ENCODE measurements at places on chromosomes 2 and 18. TPM values are rescaled to one million over a fixed set of nuclear protein-coding genes. Genes with fewer than 3 reads are reported as not detected.

LONRF2 gene
- total RNA-seq, result 6.5 TPM

PCARE gene
- not detected for total RNA-seq

COLEC12 gene
- total RNA-seq, result 5.9 TPM

ALPG gene
- not detected for total RNA-seq

RBM45 gene
- total RNA-seq, result 37.9 TPM

DNA sequence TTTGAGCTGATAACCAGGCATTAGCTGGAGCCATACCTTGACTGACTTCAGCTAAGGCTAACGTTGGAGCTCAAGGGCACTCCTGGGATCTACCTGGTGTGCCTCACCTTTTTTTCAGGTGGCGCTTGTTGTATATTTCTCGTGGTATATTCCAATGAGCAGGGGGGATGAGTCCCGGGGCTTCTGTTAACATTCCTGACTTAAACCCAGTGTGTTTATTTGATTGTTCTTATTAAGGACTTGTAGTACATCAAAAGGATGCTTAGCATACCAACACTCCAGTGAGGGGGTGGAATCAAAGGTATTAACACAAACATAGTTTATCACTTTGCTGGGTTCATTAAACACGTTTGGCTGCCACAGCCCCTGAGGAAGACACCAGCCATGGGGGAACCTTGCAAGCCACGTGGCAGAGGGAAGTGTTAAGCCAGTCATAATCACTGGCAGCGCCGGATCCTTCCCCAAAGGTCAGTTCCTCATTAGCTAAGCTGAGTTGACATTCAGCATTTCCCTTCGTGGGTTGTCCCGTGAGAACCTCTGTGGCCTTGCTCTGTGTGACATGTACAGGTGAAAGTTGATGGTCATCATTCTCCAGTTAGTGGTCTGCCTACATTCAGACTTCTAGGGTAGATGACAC is 119.5 kb upstream of the MCFD2 start:
- no peak for DNase-seq

GRCh38 chr2:28399956-28400355 is 7.3 kb downstream of the FOSL2 start:
- no peak for DNase-seq

DNA sequence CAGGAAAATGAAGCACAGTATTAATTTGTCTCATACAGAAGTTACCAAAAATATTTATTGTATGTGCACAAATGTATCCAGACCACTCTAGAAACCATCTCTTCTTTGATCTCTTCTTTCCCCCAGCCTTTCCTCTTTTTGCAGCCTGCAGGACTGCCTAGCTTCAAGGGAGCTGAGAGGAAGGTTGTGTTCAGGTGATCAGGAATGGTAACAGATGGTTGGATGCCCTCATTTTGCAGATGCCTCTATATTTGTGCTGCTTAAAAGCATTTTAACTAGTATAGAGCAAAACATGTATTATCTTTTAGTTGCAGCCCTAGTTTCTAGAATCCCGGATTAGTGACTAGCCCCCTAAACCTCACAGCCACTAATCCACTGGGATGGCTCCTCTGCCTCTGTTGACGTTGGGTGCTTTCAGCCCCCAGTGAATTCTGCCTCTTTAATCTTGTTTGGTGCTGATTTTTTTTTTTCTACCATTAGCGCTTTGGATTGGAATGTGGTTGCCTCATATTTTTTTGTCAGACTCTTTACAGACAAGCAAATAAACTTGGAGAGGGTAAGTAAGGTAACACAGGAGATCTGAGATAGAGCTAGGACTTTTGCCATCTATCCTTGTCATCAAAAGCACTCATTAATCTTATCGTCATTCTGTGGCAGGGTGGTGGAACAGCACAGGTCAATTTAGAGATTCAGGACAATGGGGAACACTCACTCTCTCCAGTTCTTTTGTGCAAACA is 103.8 kb upstream of the NDUFV2 start:
- no peak for DNase-seq

DNA sequence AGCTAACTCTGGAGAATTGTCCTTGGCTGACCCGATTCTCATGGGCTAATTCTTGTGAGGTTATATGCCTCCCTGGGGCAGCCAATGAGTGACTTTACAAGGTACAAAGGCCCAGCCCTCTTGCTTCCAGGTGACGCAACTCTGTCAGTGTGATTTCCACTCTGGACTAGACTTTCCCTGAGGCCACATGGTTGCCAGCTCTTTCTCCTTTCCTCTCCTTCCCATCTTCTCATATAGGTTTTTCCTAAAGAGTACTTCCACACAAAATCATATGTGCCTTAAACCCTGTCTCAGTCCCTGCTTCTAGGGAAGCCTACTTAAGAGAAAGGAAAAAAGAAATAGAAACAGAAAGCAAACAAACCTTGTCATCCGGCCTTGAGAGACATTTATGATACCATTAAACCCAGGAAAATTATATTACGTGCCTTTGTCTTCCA is 226.2 kb upstream of the ZSWIM2 start:
- no peak for DNase-seq

- DNase-seq, result no peak
Measured at GRCh38 chr2:226836548-226836885, 663 bp downstream of the RHBDD1 start.

DNA sequence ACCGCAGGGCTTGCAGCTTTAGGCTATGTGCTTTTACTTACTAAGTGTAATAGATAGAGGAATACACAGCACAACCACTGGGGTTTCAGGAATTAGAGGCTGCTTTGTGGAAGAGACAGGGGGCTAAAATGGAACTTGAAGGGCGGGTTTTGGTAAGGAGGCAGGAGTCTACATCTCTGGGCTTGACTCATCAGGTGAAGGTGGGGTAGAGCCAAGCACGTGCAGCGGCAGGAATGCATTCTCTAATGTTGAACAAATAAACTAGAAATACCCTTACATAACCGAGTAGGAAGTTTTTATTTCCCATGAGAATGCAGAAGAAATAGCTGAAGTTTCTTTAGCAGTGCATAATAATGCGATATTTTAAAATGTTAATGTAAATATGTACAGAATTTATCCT is 673.8 kb upstream of the SALL3 start:
- no peak for DNase-seq

GRCh38 chr2:45616658-45617411 is 5.8 kb upstream of the SRBD1 start:
- DNase-seq, result no peak

DNA sequence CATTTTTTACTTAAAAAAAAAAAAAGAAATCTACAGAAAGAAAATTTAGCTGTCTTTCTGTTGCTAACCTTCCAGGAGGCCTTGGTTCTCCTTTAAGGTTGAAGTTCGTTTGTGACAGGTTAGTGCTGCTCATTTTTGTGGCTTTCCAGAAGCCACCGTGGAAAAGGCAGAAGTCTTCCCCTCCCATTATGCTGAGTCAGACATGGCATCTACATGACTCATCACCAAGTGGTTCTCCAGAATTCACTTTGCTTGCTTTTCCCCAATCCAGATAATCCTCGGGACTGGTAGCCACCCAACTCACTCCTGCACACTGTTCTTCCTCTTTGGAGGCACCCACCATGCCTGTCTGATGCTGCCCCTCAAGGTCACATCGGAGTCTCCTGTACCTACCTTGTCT is 228.7 kb downstream of the PIK3C3 start:
- no peak for DNase-seq

DNA sequence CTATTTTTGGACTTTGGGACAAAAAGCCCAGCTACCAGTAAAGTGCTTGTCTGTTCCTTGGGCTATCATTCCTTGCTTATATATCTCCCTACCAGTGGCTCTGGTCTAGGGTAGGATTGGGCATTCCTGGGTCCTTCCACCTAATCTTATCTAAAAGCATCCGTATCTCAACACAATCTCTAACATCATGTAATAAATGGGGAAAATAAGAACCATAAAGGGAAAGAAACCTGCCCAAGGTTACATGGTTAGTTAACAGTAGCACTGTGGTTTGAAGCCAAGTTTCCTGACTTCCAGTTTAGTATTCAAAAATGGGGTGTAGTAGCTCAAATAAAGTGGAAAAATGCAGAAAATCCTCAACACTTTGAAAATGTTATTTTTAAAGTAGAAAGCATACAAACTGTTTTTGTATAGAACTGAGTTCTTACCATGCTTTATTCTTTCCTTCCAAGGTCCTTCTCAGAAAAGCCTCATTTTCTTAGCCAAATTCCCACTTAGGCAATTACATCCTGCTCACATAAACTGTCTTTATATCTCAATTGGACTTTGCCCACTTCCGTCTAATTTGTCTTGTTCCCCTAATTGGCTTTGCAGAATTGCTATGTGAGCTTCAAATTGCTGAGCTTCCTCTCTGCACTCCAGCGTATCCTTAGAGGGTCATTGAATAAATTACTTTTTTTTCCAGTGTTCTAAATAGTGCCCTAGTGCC is 273.1 kb upstream of the UBE2E3 start:
- no peak for DNase-seq

DNA sequence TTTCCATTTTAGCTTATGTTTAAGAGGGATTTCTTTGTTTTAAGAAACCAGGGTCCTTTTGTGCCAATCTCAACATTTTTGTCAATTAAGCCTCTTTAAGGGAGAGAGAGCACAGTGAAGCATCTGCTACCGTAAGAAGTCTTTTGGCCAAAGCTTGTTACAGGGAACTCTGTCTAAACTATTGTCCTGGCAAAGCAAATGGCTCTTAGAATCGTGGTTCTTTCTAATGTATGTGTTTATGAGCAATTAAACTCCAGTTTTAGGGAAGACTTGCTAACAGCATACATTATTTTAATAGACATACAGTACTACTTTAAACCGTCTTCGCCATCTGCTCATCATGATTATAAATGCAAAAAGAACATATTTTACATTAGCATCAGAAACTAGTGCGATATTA is 202.1 kb downstream of the CDCA7 start:
- no peak for DNase-seq

GRCh38 chr2:25514043-25514637 is 159.2 kb downstream of the DTNB start:
- no peak for DNase-seq

DNA sequence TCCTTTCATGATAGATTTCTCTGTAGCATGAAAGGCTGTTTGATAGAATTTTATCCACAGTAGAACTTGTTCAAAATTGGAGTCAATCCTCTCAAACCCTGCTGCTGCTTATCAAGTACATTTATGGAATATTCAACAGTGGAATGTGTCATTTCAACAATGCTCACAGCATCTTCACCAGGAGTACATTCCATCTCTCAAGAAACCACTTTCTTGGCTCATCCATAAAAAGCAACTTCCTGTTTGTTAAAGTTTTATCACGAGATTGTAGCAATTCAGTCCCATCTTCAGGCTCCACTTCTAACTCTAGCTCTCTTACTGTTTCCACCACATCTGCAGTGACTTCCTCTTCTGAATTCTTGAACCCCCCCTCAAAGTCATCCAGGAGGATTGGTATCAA is 29.4 kb downstream of the PDCL3 start:
- no peak for DNase-seq

DNA sequence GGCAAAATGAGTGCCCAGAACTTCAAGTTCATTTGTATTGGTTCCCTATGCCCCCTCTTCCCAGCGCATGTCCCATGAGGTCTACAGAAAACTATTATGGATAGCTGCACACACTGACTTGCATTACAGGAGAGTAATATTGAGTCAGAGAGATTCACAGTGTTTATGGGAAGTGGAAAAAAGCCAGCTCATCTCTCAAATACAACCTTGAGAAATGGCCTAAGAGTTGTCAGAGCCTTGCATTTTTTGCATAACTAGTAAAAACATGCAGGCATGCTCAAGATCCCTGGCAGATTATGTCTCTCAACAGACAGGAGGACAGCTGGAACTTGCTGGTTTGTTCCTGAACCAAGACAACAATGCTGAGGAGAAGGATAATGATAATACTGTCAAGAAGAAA is 1292.8 kb downstream of the DSC3 start:
- DNase-seq, result no peak

DNA sequence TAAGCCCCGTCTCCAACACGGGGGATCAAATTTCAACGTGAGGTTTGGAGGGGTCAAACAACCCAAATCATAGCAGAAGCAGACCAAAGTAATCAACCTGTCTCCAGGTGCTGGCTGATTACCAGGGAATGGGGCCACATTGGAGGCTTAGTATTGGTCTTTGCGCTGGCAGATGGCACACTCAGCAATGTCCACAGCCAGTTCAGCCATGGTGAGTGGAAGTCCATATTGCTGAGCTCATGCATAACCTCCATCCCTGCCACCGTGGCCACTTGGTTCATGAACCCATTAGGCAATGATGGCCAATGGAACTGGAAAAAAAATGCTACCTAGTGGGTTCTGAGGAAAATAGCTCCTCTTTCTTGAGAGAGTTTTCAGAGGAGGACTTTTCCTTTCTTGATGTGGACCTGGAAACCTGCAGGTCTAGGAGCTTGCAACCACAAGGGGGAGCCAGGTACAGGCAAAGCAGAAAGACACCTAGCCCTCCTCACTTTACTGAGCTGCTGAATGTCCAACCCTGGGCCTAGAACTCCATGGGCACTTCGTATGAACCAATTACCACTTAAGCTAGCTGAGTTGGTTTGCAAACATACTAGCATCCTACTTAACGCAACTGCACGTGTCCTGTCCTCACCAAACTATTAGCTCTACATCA is 128.0 kb upstream of the GYPC start:
- peak; percentile 61 for DNase-seq

- DNase-seq, result peak; percentile 61
Measured at GRCh38 chr18:55343396-55344073, 244.5 kb downstream of the TCF4 start.

- DNase-seq, result no peak
Measured at GRCh38 chr2:237913193-237913917, 53.5 kb upstream of the UBE2F start.

DNA sequence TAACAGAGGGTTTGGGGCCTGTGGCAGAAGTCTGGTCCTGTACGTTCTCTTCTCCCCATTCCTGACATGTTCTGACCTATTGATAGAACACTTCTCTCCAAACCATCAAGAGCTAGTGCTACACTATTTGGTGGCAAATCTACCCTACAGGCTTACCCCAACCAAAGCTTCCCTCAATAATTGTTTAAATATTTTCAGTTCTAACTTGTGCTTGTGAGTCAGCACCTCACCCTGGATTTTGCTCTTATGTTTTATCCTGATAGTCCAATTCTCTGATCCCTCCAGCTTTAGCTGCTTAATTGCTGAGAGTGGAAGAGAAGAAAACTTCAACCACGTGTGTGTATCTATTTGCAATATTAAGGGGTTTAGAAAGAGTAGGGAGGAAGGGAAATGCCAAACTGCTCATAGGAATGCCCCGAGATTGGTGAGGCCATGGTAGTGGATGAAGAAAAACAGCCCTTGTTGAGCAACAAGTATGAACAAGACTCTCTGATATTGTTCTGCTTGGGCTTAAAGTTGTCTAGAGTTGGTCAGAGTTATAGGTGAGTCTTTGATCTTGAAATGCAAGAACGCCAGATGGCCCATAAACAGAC is 67.8 kb upstream of the PARD3B start:
- no peak for DNase-seq

GRCh38 chr18:61489334-61489733 is 156.1 kb downstream of the CDH20 start:
- no peak for DNase-seq
